Natural killer cell treated with Interleukin-12 subunit alpha and Interleukin-12 subunit beta and Interleukin-15 and Interleukin-18, amount 100 ng/mL, for 72 hours (primary cell): ENCODE measurements at places on chromosomes 3 and 15. TPM values are rescaled to one million over a fixed set of nuclear protein-coding genes. Genes with fewer than 3 reads are reported as not detected.

The SKOR1 gene
- total RNA-seq = 0.48 TPM

The ACKR2 gene
- total RNA-seq = 11.5 TPM

The SAMMSON gene
- total RNA-seq = not detected

GRCh38 chr15:74812533-74812932 is at the start of gene LMAN1L:
Gene LMAN1L, plus strand, starts transcription at chr15:74812835. Its CDS starts 20 bp downstream, at chr15:74812855.
- no peaks in the 10 kb centered on the region for H3K27me3 ChIP-seq
- no peak within 1 kb of the TSS for H3K27ac ChIP-seq
- H3K4me1 ChIP-seq = peaks cover 9% of the 10 kb centered on the region
- H3K4me3 ChIP-seq = no peak within 1 kb of the TSS
- no peaks in the 10 kb centered on the region for H3K36me3 ChIP-seq
- DNase-seq = no peak

- DNase-seq = no peak
- H3K4me3 ChIP-seq = peak overlapping the region; percentile 12
- peaks cover 5% of the 10 kb centered on the region for H3K27me3 ChIP-seq
- H3K4me1 ChIP-seq = peaks cover 4% of the 10 kb centered on the region
- H3K36me3 ChIP-seq = peaks cover 4% of the 10 kb centered on the region
- peak overlapping the region; percentile 16 for H3K27ac ChIP-seq
Observed at GRCh38 chr3:88189361-88189810, 39.6 kb downstream of the C3orf38 start.

GRCh38 chr15:33670567-33670966 is 297.7 kb upstream of the CHRM5 start:
- DNase-seq = no peak
- H3K4me1 ChIP-seq = no peaks in the 10 kb centered on the region
- no peak overlapping the region for H3K4me3 ChIP-seq
- H3K27me3 ChIP-seq = peaks cover 12% of the 10 kb centered on the region
- H3K27ac ChIP-seq = no peak overlapping the region
- H3K36me3 ChIP-seq = no peaks in the 10 kb centered on the region

GRCh38 chr15:32659340-32660155 is 18.0 kb downstream of the SCG5 start:
- peaks cover 11% of the 10 kb centered on the region for H3K4me1 ChIP-seq
- no peaks in the 10 kb centered on the region for H3K27me3 ChIP-seq
- DNase-seq = no peak

GRCh38 chr3:128667641-128668040 is 17.0 kb upstream of the RPN1 start:
- no peaks in the 10 kb centered on the region for H3K4me1 ChIP-seq
- H3K4me3 ChIP-seq = no peak overlapping the region
- DNase-seq = no peak

The TAGLN3 gene
- total RNA-seq = 0.74 TPM

- H3K27me3 ChIP-seq = peaks cover 13% of the 10 kb centered on the region
- no peaks in the 10 kb centered on the region for H3K4me1 ChIP-seq
- no peak overlapping the region for H3K27ac ChIP-seq
- H3K4me3 ChIP-seq = no peak overlapping the region
- H3K36me3 ChIP-seq = no peaks in the 10 kb centered on the region
Observed at GRCh38 chr3:138442433-138442832, 8.0 kb downstream of the ESYT3 start.

DNA sequence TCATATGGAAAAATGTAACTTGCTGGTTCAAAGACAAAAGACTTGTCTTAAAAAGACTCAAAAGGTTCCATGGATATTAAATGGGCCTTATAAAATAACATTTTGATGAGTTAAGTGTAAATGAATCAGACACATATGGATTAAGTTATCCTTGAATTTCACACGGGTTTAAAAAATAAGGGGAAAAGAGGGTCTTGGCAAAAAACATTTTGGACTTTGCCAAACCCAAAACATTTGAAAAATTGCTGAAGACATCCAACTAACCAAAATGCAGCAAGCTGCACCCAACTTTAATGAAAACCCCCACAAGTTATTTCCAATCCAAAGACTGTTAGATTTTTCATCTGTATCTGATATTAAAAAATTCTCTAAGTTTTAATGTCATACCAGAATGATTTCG is 200.7 kb downstream of the MEIS2 start:
- no peak overlapping the region for H3K4me3 ChIP-seq
- H3K4me1 ChIP-seq = no peaks in the 10 kb centered on the region
- no peaks in the 10 kb centered on the region for H3K27me3 ChIP-seq
- no peak overlapping the region for H3K27ac ChIP-seq
- H3K36me3 ChIP-seq = no peaks in the 10 kb centered on the region
